Activated T-cell treated with anti-CD3 and anti-CD28 coated beads for 1 hour (primary cell): ENCODE measurements at places on chromosomes 12 and 14.

GRCh38 chr14:22579236-22579635 lies 9.8 kb downstream of the DAD1 start:
- DNase-seq, result no peak

GRCh38 chr12:130463818-130464670 lies 126.4 kb downstream of the PIWIL1 start:
- DNase-seq, result no peak

GRCh38 chr14:75826599-75826998 lies 155.2 kb downstream of the TGFB3 start:
- DNase-seq, result no peak

- no peak for DNase-seq
Observed at GRCh38 chr14:92534932-92535643, 21.5 kb downstream of the RIN3 start.

GRCh38 chr12:111249757-111250156 lies 119.1 kb downstream of the PHETA1 start:
- no peak for DNase-seq

GRCh38 chr12:132324841-132325732 lies 4.3 kb downstream of the GALNT9 start:
- DNase-seq, result no peak

GRCh38 chr14:30143627-30144026 lies 216.0 kb upstream of the PRKD1 start:
- no peak for DNase-seq

GRCh38 chr12:76781321-76781720 lies 17.4 kb downstream of the ZDHHC17 start:
- no peak for DNase-seq

GRCh38 chr14:20697273-20698017 lies 8.9 kb downstream of the ANG start:
- peak; percentile 53 for DNase-seq

- no peak for DNase-seq
Observed at GRCh38 chr12:28582672-28583376, 392.6 kb downstream of the CCDC91 start.

GRCh38 chr12:54195737-54196347 lies 7.1 kb upstream of the SMUG1 start:
- DNase-seq, result no peak

GRCh38 chr12:25904442-25904841 lies 54.0 kb upstream of the RASSF8 start:
- DNase-seq, result no peak

DNA sequence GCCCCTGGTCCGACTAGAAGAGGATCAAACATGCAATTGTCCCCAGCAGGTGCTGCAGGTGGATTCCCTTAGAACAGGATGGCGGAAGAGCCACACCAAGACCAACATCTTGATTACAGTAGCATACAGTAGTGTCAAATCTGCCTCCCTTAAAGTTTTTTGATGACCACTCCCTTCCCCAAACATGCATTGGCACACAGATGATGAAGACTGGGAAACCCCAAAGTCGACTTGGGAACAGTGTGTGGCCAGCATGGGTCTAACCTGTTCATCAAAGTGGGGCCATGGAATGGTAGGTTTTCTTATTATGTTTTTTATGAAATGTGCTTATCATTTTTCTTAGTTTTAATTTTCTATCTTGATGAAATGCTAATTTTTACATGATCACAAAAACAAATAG lies 8.8 kb downstream of the PLXNC1 start:
- DNase-seq, result no peak

DNA sequence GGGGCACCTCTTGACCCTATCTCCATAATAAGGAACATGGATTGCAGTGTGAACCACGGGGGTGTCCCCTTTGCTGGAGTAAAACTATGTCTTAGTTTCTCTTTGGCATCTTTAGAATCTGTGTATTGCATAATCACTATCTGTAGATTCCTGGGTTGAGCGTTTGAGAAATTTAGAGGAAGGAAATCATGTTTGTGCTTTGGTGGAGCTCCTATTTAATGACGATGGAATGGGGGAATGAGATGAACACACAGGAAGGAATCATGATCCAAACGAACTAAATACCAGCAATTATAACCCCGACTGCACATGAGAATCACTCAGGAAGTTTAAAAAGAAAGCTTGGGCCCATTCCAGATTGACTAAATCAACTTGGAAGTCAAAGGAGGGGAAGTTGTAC lies 1.3 kb upstream of the MYG1 start:
- DNase-seq, result no peak
